Tongue (tissue), 3 donors: ENCODE measurements at places on chromosomes 6 and 20.

- DNase-seq: no peak
Measured at GRCh38 chr6:88013554-88013953, 34.1 kb upstream of the SPACA1 start.

GRCh38 chr6:90401933-90402830 lies 105.5 kb upstream of the BACH2 start:
- DNase-seq: no peak

DNA sequence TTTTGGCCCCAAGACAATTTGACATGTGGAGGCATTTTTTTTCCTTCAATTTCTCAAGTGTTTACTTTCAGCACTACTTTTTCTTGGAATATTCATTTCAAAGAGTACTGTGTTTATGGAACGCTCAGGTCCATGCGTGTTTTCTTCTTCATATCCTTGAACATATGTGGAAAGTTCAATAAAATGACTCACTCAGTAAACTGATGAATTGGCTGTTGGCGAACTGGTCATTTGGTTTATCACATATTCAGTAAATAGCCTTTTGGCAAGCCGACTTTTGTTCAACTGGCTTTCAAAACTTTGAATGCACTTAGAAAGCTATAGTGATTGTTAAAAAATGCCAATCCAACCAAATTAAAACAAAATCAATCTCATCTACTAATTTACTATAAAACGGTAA lies 964.6 kb upstream of the SLC35B3 start:
- no peak for DNase-seq

GRCh38 chr6:30005482-30005881 lies 55.6 kb upstream of the POLR1H start:
- no peak for DNase-seq

GRCh38 chr20:17655286-17655651 lies 26.8 kb downstream of the RRBP1 start:
- no peak for DNase-seq

DNA sequence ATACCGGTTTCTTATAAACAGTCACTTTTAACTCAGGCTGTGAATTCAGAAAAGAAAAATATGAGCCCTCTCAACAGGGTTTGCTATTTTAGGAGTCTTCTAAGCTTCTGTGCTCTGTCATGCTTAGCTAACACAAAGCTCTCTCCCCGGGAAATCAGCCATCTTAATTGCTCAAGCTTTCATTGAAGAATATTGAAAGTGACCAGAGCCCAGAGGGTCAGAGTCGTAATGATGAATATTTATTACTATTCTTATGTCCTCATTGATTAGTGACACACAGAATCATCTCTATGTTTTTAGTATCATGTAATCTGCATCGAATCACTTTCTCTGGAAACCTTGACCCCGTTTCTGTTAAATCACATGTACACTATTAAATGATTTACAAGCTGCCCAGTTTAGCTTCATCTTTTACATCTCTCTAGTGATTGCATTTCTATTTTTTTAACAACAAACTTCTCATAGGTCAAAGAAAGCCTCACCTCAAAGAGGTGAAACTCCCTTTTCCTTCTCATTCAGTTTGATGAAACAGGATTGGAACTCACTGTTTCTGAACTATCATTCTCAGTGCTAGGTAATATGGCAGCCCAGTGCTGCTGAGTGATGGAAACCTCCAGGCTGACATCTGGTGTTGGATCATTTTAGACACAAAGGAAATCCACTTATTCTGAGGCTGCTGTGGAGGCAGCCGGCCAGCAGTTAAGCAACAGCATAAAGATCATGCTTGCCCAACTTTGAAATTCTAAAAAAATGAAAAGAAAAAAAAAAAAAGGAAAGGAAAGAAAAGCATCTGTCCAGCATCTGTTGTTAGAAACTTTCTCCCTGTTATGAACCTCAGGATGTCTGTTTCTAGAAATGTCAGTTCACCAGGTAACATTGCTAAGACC lies 96.3 kb downstream of the RFPL4B start:
- DNase-seq: peak; percentile 86

- DNase-seq: peak; percentile 93
Measured at GRCh38 chr6:37210313-37210968, 40.5 kb downstream of the PIM1 start.

GRCh38 chr6:129364037-129364436 lies 345.9 kb downstream of the ARHGAP18 start:
- no peak for DNase-seq

GRCh38 chr6:81754906-81755305 lies 2.4 kb upstream of the TENT5A start:
- DNase-seq: no peak

DNA sequence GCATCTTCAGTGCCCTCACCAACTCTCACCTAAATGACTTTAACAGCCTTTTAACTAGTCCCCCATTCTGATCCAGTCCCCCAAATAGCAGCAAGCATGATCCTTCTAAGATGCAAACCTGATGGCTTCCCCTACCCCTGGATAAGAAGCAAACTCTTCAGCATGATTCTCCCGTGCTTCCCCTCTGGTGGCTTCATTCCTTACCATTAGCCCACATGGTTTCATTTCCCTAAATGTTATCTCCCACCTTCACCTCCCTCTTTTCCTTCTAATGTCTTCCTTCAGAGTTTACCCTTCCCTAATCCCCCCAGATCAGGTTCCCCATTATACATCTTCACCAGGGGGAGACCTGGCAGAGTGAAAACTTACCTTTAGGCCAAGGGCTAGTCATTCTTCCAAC lies 4.0 kb upstream of the RAB5IF start:
- DNase-seq: no peak

- DNase-seq: no peak
Measured at GRCh38 chr6:9581155-9581554, 833.7 kb downstream of the TFAP2A start.

DNA sequence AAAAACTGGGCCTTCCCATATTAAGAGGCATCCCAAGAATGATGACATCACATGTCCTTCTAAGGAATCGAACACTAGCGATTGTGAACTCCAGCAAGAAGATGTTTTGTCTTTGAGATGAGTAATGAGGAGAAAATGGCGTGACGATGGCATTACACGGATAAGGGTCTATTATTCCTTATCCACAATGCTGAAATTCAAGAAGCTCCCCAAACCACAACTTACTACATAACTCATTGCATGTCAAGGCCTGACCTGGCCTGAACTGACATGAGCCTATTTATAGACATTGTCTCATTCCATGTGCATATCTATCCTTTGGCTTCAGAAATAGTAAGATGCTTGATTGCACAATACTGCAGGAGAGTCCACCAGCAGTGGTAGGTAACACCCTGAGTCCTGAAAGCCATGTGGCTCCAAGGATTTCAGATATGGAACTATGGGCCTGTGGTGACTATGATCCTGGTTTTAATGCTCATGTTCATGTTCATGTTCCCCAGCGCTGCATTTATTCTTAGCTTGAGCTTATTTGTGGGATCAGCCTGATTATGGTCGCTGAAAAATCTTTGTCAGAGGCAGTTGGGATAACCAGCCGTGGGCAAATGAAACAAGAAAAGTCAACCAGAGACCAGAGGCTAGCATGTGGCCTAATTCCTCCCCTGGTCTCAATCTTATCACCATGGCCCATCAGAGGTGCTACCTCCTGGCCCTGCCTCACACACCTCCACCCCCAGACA lies 183.2 kb upstream of the JARID2 start:
- DNase-seq: peak; percentile 81

GRCh38 chr20:15711177-15711576 lies 862.1 kb downstream of the KIF16B start:
- DNase-seq: no peak

DNA sequence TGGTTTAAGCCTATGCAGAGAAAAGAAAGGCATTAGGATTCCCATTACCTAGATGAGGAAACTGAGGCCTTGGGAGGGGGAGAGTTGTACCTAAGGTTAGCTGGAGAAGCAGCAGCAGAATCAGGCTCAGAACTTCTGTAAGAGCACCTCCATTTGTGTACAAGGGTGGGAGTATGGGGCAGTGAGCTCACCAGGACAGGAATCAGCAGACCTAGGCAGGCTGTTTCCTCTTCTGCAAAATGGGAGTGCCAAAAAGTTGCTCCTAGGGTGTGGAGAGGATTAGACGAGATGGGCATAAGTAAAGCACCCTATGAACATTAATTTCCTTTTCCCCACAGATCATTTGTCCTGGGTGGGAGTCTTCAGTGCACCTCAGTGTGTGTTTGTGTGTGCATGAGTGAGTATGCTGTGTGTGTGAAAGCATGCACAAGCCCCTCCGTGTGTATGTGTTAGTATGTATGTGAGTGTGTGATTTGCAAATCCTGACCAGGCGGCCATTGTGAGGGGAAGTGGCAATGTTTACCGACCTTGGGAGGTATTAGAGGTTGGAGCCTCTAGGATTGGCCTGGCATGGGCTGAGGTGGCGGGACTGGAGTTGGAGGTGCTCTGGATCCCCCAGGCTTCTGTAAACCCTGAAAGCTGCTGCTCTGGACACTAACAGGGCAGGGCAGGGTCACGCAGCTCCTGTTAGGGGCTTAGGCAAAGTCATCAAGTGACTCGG lies 78.8 kb downstream of the VEGFA start:
- DNase-seq: no peak

GRCh38 chr20:33676121-33676520 lies 1.9 kb upstream of the NECAB3 start:
- DNase-seq: no peak

DNA sequence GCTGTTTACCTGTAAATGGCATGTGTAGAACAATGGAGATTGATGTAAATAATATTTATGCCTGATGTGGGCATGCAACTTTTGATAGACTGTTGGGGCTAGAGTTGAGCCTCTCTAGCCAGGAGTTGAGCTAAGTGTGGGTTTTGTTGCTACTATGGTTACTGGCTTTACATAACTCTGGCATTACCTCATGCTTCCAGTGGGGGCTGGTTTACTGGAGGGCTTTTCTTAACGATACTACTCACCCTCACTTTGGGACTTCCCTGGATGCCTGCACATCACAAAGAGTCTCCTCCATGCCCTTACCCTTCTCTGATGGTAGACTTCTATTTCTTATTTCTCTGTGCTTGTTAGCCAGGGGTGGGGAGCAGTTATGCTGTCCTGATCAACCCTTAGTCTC lies 524.6 kb upstream of the CDH4 start:
- DNase-seq: no peak

- peak; percentile 91 for DNase-seq
Measured at GRCh38 chr6:116371120-116371917, 572 bp downstream of the DSE start.

DNA sequence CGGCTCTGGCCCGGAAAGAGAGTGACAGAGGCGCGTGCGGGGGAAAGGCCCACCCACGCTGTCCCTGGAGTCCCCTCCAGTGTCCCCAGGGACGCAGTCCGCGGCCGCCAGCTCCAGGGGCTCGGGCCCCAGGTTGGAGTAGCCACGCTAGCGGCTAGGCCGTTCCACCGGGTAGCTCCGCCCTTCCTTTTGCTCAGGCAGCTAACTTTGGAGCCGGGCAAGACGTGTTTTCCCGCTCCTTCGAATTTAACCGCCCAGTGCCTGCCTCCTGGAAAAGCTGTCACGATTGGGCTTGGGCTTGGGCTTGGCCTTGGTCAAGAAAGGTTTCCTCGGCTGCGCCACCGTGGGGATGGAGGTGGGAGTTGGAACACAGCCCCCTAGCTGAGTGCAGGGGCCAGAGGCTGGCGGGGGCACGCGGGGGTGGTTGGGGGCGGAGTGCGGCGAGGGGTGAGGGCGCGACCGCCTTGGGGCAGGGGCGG lies 4.7 kb downstream of the LINC00237 start:
- DNase-seq: no peak

- no peak for DNase-seq
Measured at GRCh38 chr6:22083119-22083518, 213.7 kb downstream of the PRL start.

DNA sequence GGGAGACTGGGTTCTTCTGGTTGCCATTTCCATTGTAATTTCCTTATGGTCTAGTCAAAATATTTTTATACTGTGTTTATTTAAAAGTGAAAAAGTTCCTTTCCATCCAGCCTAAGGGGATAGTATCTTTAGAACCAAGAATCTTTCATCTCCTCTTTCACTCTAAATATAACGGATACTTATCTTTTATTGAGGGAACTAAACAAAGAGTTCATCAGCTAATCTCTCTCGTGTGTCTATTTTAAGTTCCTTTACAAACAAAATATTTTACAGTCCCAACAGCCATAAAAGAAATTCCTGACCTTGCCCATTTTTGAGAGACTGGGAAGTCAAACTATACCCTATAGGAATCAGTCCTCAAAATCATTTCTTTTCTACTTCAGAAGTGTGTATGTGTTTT lies 232.7 kb downstream of the NKAIN2 start:
- no peak for DNase-seq

DNA sequence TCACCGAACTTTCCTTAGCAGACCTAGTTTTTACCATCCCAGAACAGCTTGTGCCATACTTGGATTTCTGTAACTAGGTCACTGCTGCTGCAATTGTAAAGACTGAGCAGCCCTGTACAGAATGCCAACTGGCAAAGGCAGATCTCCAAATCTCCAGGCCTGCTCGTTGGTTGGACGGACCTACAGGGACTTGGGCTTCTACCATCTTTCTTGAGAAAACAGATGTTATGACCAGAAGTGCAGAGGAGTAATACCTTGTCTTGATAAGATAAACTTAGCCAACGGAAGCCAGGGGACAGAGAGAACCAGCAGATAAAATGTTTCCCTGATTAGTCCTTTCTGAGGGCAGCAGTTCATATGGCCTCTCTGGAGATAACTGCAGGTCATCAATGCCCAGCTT lies 304.1 kb downstream of the RFPL4B start:
- DNase-seq: no peak

DNA sequence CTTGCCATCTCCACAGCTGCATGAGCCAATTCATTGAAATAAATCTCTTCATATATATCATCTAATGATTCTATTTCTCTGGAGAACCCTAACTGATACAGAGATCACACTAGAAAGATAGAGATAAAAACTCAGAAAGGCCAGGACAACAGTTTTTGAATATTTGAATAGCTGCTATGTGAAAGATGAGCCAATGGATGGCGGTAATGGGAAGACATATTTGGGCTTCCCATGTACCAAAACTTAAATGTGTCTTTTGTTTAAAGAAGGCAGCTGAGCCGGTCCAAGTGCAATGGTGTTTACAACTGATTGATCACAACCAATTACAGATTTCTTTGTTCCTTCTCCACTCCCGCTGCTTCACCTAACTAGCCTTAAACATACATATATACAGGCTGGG lies 35.1 kb downstream of the SGK1 start:
- no peak for DNase-seq

DNA sequence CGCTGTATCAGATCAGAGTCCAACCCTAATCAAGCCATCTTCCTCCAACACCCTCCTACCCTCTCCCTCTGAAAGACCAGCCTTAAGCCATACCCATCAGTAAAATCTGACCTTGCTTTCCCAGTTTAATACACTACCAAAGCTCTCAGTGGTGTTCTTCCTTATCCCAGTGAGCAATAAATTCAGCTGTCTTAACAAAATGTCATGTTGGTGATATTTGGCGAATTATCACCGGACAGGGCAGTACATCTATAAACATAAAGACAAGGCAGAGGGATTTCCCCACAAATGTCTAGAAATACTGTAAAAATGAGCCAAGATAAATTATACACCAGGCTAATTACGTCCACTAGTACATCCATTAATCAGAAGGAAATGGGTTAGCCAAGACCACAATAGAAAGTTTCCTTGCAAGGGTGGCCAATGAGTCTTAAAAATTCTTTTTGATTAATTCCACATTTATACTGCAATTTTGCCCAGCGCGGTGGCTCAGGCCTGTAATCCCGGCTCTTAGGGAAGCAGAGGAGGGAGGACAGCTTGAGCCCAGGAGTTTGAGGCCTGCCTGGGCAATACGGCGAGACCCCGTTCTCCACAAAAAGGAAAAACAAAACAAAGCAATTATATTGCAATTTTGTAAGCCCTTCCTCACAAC lies 905 bp downstream of the RARS2 start:
- DNase-seq: no peak
